ENCODE measurements at places on chromosomes 16 and 17. TPM values are rescaled to one million over a fixed set of nuclear protein-coding genes. Genes with fewer than 3 reads are reported as not detected.

Gene HSPB9
- polyA plus RNA-seq, result 0.03 TPM

Gene KCTD19
- 1.9 TPM for polyA plus RNA-seq

Gene HSD17B2
- polyA plus RNA-seq, result not detected

Gene TPSD1
- polyA plus RNA-seq, result not detected

Gene HEATR3
- polyA plus RNA-seq, result 12.9 TPM

Gene AATK
- polyA plus RNA-seq, result 0.19 TPM

Gene RILP
- polyA plus RNA-seq, result 4.5 TPM

Gene PIRT
- polyA plus RNA-seq, result not detected

Gene NUP93
- 41.5 TPM for polyA plus RNA-seq

- no peak for DNase-seq
Measured at GRCh38 chr17:21160401-21160800, 33.6 kb downstream of the DHRS7B start.

- DNase-seq, result peak; percentile 86
Measured at GRCh38 chr17:7703584-7704479, 1.2 kb upstream of the EFNB3 start.

DNA sequence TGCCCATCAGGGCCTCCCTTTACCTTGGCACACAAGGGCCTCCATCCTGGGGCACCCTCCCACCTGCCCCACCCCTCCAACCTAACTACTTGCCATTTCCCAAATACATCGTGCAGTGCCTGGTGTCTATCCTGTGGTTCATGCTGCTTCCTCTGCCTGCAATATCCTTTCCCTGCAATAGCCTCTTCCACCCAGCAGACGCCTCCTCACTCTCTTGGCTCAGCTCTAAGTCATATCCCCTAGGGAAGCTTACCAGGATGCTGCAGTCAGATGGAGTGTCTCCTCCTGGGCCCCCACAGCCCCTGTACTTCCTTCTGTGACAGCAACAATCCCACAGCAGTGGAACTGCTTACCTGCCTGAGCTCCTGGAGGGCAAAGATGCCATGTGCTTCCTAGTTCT is 36.7 kb downstream of the CCDC182 start:
- DNase-seq, result no peak

DNA sequence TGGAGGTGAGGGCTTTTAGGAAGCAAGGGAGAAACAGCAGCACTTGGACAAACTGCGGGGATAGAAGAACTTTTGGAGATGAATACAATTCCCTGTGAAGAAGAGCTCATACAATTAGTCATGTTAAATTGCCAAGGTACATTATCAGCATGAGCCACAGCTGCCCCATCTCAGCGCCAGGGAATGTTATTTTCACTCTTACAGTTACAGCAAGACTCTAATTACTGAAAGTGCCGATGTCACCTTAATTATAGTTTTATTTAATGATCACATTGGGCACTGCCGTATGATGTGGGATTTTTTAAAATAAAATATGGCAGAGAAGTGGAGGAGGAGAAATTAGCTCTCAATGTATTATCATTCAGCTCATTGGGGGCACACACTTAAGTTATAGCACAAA is 144.8 kb upstream of the MON1B start:
- DNase-seq, result no peak

DNA sequence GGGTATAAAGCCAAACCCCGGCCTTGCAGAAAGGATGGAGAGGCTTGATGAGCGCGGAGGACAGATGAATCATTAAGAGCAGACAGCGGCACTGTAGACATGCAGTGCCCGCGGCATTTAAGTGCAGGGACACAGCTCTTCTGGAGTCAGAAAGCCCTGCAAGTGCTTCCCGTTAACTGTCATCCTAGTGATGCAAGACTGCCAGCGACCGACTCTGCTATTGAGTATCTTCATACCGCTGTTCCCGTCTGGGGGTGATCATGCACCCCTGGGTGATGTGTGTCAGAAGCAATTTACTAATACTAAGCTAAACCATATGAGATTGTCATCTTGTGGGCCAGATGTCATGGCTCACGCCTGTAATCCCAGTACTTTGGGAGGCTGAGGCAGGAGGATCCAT is 101.0 kb downstream of the ABCC6 start:
- no peak for DNase-seq

GRCh38 chr17:75769536-75769935 is 4.5 kb upstream of the GALK1 start:
- DNase-seq, result peak; percentile 75

DNA sequence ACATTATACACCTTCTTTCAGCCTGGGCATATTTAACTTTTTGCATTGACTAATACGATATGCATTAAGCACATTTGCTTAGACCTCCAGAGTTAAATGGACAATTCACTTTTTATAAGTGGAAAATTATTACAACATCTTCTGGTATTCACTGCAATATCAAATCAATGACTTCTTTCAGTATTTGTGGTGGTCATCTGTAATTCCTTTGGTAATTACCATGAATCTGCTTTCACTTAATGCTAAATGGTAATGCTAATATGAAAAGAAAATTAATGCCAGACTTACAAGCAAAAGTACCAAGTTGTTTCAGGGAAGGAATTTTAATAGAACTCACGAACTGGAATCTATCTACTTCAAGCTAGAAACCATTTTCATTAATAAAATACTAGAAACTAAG is 6.4 kb downstream of the GPATCH8 start:
- no peak for DNase-seq

DNA sequence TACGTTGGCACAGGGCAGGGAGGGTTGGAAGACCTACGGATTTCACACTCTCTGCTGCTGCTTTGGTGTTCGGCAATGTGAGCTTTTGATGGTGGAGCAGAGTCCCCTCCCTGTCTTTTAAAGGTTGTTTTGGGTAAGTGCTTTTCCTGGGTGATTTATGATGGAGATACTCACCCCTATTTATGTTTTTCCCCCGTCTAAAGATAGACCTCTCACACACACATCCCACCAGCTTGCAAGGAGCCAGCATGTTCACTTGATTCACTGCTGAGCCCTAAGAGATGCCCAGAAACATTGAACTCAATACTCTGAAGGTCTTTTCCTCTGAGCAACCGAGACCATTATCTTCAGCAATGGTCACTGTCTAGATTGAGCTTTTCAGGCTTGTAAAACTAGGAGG is 8.3 kb downstream of the RBFOX1 start:
- DNase-seq, result no peak

- no peak for DNase-seq
Measured at GRCh38 chr16:27390151-27390550, 11.8 kb upstream of the IL21R start.

DNA sequence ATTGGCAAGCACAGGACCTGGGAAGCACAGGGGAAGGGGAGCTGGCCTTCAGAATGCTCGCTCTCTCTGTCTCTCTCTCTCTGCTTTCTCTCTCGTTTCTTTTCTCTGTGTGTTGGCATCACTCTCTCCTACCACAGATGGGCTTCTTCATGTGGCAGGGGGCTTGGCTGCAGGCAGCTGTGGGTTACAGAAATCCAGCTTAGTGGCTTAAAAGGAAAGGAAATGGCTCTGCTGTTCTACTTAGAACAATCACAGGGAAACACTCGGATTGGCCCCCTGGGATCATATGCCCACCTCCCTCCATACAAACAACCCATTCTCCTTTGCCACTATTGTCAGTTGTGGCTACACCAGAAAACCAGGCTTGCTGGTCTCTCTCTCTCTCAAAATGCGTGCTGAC is 20.4 kb downstream of the TBX2 start:
- no peak for DNase-seq

- no peak for DNase-seq
Measured at GRCh38 chr17:42579794-42580551, 2.4 kb upstream of the PSMC3IP start.

- DNase-seq, result peak; percentile 20
Measured at GRCh38 chr17:49210158-49211029, at the start of the genes ABI3 and GNGT2. ABI3 (plus strand) TSS chr17:49210707; CDS start chr17:49210725, 18 bp downstream. GNGT2 (minus strand) TSS chr17:49210574; CDS start chr17:49207422, 3,152 bp downstream.

GRCh38 chr17:55664287-55664686 is 58.4 kb downstream of the TMEM100 start:
- no peak for DNase-seq

- DNase-seq, result no peak
Measured at GRCh38 chr17:15175356-15175755, 89.8 kb downstream of the PMP22 start.

DNA sequence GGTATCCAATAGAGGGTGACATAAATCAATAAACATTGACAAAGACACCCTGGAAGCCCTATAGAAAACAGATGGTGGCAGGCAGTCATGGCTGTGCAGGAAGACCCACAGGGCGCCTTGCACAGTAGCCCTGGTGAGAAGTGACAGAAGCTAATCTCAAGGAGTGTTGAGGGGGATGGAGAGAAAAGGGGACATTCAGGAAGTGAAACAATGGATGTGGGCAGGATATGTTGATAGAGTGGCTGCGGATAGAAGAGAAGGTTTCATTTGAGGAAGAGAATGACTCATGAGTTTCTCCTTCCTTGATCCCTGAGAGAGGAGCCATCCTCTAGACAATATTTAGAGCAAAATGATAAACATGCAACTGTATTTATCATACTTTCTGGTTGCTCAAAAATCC is 468.8 kb upstream of the HSBP1 start:
- DNase-seq, result no peak

DNA sequence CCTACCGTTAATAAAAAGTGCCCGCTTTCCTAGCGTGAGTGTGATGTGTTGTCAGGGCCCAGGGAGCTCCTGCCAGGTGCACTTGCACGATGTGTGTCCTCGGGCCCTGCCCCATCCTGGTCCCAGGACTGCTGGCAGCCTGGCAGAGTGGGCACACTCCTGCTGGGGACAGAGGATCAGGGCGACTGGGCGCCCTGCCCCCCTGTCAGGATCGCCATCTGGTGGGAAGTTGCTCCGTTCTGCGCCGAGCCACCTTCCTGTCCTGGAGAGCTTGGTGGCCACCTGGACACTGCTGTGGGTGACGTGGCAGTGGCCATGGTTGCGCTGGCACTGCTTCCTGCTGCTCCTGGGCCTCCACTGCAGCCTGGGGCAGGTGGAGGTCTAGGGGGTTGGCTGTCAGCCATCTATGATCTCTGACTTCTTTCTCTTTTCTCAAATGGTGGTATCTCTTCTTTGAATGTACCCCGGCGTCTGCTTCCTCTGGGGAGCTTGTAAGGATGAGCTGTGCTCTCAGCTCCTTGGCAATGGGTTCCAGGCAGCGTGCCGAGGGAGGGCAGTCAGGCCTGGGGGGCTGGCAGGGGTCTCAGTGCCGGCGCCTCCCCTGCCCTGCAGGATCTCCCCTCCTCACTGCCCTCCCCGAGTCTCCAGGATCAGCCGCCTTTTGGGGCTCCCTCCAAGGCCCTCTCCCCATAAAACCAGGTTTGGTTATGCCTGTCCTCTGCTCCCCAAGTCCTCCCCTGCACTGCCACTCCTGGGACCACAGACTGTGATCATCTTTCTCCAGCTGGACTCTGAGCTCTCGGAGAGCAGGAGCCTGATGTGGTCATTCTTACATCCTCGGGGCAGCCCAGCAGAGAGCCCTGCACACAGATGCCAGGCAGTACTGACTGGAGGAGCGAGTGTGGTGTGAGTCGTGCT is 76.9 kb downstream of the AMFR start:
- DNase-seq, result no peak

DNA sequence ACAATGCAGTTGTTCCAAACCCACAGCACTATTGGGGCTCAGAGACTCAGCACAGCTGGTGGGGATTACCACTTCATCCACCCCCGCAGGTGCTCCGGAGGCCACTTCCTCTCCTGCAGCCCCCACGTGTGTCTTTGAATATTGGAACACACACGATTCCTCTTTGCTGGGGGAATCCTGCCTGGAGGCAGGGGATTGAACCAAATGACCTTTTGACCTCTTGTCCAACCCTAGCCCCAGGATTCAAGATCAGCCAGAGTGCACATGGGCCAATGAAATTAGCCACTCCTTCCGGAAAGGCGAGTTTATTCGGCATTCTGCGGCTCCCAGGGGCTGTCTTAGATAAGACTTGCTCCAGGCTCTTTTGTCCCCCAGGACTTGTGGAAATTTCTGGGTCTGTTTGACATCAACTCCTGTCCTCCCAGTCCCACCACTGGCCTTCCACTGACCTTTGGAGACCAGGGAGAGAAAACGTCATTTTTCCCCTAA is 350.2 kb downstream of the FOXL1 start:
- no peak for DNase-seq

Measured in SK-N-SH (cell line).